ENCODE measurements at places on chromosomes 5 and 9.

GRCh38 chr5:40478766-40479165 lies 200.9 kb upstream of the PTGER4 start:
- DNase-seq: no peak

DNA sequence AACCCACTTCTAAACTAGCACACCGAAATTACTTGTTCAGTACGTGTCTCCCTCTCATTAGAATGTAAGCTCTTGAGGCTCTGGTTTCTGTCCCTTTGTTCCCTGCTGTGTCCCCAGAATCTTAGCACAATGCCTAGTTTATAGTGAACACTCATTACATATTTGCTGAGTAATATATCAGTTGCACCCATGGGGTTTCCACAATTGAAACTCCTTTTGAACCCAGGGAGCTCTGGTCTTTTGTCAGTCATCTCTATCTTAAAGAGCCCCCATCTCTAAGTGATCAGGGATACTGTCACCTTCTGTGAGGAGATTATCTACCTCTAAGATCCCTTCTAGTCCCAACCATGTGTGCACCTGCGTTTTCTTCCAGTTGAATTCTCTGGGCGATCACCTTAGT lies 12.8 kb downstream of the CAMK4 start:
- DNase-seq: no peak

DNA sequence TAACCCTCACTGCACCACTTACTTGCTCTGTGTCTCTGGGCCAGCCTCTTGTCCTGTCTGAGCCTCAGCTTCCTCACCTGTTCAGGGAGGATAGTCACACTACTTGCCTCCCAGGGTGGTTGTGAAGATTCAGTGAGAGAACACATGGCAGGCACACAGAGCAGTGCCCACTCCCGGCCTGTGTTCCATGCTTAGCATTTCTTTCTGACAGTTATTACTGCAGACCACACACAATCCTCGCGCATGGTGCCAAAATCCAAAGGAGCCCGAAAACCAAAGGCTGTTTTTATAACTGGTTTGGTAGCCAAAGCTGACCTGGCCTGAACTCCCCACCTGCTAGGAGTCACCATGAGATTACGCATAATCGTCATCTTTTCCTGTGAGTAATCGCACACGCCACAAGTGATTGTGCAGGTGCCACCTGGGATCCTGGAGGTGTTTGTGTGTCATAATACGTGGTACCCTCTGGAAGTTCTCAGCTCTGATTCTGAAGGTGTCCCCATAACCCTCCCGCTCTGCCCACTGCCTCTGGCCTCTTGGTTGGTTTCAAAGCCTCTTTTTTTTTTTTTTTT lies 84.6 kb upstream of the FBXW11 start:
- DNase-seq: no peak

- no peak for DNase-seq
Measured at GRCh38 chr9:14349447-14350348, 35.8 kb upstream of the NFIB start.

DNA sequence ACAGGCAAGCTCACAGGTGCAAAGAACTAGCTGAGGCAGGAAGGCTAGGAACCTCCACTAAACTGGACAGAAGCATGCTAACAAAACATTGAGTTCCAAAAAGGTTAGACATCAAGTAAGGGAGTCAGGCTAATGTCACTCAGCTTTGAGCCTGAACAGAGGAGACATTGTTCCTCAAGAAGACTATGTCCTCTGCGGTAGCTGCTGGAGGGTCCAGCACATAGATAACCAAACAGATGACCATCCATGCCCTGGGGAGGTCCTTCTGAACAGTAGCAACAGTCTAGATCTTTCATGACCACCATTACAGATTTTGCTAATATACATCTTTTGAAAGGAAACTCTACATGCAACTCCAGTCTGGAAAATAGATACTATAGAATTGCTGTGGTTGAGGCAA lies 57.7 kb downstream of the CYSTM1 start:
- DNase-seq: no peak

Data from stimulated activated CD8-positive, alpha-beta memory T cell treated with anti-CD3 and anti-CD28 coated beads, Interleukin-7, amount 100 ng/mL, for 1 hour (primary cell).